NK-92 treated with Interleukin-12 subunit alpha and Interleukin-12 subunit beta, amount 100 ng/mL, for 24 hours (cell line): ENCODE measurements at places on chromosomes 4 and X.

DNA sequence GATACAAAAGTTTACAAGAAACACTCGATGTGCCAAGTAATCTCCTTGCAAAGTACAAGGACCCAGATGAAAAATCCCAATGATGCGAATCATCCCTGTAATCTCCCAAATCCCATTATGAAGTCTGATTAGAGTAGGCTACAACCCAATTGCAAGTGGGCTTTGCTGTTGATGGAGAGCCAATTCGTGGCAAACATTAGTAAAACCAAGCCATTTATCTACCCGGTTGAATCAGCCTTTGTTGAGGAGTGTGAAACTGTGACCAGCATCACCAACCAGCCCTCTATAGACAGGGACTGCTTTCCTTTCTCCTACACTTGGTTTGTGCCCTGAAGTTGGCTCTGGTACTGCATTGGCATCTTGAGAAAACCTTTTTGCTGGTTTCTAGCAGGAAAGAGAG is 1.2 kb upstream of the PRPS2 start:
- DNase-seq: no peak

DNA sequence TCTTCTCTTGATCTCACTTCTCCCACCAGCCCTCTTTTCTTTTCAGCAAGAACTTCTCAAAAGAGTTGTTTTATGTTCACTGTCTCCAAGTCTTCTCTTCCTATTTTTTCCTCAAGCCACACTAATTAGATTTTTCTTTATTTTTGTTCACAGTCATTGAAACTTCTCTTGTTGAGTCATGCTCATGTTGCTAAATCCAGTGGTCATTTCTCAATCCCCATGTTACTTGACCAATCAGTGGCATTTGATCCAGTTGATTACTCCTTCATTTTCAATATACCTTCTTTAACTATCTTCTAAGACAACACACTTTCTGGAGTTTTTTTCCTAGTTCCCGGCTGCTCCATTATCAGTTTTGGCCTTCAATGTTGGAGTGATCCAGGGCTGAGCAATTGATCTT is 103.1 kb upstream of the LSM6 start:
- DNase-seq: no peak

- no peak for DNase-seq
Observed at GRCh38 chr4:55312489-55313101, 33.4 kb upstream of the SRD5A3 start.

- no peak for DNase-seq
Observed at GRCh38 chr4:99389606-99390005, 37.1 kb upstream of the ADH1C start.

GRCh38 chr4:22730021-22730420 is 37.3 kb downstream of the GBA3 start:
- no peak for DNase-seq

DNA sequence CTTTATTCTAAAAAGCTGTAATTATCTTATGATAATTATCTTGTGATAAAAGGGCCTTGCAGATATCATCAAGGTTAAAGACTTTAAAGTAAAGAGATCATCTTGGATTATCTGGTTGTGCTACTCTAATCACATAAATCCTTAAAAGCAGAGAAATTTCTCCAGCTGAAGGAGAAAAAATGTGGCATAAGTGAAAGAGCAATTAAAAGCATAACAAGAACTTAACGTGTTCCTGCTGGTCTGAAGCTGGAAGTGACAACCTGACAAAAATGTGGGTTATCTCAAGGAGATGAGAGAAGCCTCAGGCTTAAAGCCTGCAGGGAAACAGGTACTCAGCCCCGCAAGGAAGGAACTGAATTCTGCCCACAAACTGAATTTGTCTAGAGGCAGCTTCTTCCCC is 449.1 kb upstream of the NDST4 start:
- DNase-seq: no peak

GRCh38 chrX:13955095-13955647 is 74.5 kb downstream of the GEMIN8 start:
- no peak for DNase-seq

DNA sequence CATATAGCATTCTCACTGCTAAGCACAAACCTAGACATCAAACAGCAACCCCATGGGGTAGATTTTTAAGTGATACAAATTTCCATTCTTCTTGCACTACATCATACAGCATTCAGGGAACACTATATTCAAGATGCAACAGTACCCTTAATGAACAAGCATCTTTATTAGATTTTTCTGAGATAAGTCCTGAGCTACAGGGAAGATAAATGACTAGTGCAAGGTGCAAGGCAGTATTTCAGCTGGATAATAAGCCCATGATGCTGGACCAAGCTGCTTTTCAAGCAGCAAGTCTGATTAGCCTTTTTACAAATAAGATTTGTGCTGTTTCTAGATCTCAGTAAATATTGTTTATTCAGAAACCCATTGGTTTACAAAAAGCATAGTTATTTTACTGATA is 192.6 kb upstream of the ATOH1 start:
- DNase-seq: no peak

DNA sequence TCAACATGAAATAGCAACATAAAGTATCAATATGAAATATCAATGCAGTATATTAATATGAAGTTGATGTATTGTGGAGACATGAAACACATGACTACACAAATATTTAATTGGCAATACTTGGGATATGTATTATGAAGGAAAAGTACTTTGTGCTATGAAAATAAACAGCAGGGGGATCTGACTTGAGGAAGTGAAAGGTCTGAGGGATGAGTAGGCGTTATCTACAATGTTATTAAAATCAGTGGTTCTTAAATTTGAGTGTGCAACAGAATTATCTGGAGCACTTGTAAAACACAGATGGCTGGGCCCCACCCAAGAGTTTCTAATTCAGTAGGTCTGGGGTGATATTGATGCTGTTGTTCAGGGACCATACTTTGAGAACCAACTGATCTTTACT is 27.4 kb upstream of the ARX start:
- DNase-seq: no peak

DNA sequence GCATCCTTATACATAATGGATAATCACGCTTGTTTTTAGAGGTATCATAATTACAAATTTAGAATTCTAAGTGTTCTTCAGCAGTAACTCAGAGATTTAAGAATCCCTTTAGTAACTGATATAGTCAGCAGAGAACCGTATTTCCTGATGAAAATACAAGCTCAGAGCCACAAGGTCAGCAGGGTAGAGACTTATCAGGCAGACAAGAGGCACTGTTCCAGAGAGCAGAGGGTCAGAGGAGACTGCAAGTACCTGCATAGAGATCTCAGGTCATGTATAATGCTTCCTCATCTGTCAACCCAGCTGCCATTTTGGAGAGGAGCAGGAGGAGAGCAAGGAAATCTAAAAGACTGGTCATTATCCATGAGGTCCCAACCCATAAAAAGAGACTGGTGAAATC is 787.1 kb upstream of the FTHL17 start:
- DNase-seq: no peak

DNA sequence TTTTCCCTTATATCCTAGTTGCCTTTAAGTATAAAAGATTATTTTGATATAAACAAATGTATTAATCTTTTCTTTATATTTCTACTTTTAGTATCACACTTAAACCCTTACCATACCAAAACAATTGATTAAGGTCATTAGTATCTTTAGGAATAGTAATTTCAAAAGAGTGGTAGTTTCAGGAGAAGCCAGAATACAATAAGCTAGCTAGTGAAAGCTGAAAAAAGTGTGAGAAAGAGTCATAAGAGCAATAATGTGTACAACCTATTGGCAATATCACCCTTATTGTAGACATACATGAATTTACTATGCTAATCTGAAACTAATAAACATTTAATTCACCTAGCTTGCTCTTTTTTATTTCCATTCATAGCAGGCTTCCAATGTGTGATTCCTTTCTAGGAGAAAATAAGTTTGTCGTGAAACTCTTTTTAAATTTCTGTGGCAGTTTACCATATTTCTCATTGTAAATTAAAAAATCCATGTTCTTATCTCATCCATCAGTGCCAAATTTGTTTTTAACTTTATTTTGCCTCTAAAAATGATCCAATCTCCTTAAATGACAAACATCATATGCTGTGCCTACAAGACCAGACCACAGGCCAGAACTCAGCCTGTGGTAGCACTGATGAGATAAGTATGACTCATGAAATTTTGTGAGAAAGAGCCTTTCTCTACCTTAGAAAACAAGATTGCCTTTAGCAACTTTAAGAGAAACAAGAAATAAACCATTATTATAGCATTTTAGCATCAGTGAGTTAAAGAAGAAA is 8.1 kb downstream of the NEK1 start:
- DNase-seq: peak; percentile 15

DNA sequence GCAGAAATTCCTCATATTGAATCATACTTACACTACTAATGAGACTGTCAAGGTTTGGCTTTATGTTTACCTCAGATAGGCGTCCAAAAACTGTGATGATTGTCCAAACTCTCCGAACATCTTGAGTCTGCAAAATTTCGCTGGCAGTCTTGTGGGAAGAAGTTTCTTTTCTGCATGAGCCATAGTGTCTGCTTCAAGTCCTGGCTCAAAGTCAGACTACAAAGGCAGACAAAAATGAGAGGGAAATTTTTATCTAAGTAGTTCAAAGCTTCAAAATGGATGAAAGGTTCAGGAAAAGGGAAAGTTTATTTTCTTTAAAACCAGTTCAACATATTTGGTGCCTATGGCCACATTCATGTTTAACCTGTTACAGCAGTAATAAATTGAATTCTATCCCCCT is 40.7 kb downstream of the PALLD start:
- no peak for DNase-seq

DNA sequence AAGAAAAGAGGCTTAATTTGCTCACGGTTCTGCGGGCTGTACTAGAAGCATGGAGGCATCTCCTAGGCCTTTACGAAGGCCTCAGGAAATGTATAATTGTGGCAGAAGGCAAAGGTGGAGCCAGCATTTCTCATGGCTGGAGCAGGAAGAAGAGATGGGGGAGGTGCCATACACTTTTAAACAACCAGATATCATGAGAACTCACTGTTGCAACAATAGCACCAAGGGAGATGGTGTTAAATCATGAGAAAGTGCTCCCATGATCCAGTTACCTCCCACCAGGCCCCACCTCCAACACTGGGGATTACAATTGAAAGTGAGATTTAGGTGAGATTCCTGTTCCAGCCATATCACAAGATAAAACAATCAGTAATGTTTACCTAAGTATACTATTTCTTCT is 45.5 kb downstream of the MTHFD2L start:
- no peak for DNase-seq

DNA sequence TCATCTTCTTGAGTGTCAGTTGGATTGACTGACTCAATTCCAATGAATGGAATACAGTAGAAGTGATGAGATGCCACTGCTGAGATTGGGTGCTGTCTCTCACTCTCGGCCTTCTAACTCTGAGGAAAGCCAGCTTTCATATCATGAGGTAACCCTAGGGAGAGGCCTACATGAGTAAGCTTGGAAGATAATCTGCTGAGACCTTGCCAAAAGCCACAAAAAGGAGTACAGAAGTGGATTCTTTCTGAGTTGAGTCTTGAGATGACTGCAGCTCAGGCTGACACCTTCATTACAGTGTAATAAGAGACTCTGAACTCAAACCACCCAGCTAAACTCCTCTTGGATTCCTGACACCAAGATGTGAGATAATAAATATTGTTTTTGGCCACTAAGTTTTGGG is 537.4 kb upstream of the MAGEB18 start:
- DNase-seq: no peak

DNA sequence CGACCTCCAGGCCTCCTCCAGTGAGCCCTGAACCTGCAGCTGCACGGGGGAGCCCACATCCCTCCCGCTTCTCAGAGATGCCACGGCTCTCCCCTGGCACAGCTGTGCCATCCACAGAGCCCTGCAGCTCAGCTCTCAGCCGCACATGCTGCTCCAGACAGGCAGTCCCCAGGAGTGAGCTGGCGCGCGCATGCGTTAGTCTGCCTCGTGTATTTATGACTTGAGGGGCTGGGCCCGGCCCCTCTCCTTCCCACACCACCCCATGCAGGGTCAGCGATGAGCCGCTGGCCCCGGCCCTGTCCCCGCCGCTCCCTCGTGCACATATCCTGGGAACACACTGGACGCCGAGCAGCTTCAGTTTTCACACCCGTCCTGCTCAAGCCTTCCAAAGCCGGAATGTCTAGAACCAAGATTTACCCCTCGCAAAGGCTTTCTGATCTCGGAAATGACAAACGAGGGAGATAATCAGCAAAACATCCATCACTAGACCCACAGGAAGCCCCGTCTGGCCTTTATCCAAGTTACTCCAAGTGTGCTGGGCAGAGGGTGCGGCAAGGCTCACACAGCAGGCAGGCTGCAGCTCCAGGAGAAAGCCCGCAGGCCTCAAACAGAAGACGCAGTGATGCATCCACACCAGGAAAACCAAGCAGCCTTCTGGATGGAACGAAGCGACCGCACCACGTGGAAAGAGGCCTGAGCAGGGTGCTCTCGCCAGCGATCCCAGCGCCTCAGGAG is 24.3 kb downstream of the GAK start:
- DNase-seq: no peak

- no peak for DNase-seq
Observed at GRCh38 chr4:1092026-1092982, 21.1 kb downstream of the RNF212 start.

- no peak for DNase-seq
Observed at GRCh38 chr4:99061048-99061700, 27.4 kb downstream of the ADH5 start.

DNA sequence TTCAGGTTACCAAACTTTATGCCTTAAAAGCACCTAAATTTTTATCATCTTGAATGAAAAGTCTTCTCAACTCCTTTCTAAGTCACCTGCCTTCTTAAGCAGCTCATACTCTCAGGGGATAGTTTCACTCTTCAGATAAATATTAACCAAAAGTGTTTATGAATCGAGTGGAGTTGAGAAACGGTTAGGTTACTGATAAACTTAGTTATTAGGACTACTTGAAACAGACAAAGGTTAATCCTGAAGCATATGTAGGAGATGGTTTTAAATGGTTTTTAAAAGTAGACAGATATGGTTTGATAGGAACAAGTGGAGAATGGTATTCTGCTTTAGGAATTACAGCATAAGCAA is 32.8 kb downstream of the CLDN22 start:
- no peak for DNase-seq

- no peak for DNase-seq
Observed at GRCh38 chrX:30592831-30593230, 15.3 kb upstream of the TASL start.

DNA sequence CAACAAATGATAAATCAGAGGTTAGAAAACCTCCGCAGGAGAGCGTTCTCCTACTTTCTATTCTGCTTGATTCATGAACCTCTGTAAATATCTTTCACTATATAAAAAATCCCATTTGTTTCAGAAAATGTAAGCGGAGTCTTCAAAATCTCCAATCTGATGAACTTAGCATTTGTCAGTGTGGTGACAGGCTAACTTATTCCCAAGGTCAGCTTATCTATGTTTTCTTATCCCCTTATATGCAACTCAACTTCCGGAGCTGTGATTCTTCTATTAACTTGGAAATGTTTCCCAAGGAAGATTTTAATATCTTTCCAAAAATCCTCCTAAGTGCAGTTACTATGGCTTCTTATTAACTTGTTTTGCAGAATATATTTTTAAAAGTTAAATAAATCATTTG is 87.5 kb upstream of the C1QTNF7 start:
- no peak for DNase-seq

- DNase-seq: no peak
Observed at GRCh38 chr4:76476571-76476970, 41.5 kb downstream of the SHROOM3 start.

GRCh38 chr4:107719207-107719921 is 670 bp downstream of the PAPSS1 start:
- no peak for DNase-seq

GRCh38 chrX:107571296-107571998 is 56.9 kb upstream of the PRPS1 start:
- DNase-seq: peak; percentile 1

GRCh38 chrX:11435568-11435967 is 142.4 kb downstream of the AMELX start:
- no peak for DNase-seq
